Activated CD8-positive, alpha-beta memory T cell treated with anti-CD3 and anti-CD28 coated beads for 48 hours (primary cell): ENCODE measurements at places on chromosomes 7 and 10.

- DNase-seq = no peak
These were observed 22.7 kb downstream of the NYAP1 start for GRCh38 chr7:100506356-100506923.

DNA sequence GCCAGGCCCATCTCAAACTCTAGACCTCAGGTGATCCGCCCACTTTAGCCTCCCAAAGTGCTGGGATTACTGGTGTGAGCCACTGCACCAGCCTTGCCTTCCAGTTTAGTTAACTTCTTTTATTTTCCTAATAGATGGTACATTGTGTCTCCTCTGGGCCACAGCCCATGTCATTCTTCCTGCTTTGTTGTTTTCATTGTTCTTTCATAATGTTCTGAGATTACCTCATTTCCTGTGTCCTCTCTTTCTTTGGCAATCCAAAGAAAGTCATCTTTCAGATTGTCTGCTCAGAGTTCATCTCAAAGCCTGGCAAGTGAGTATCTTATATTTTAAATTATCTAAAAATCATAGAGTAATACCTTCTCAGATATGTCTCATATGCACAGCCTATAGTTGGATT lies at the start of gene OLAH:
TSS of gene OLAH (plus strand) at position 270 of the 400 bp plus-strand sequence. CDS start 3,346 bp downstream, outside the sequence.
- DNase-seq = no peak

GRCh38 chr10:48677625-48678024 lies 7.0 kb upstream of the WDFY4 start:
- no peak for DNase-seq

- DNase-seq = no peak
These were observed 21.6 kb downstream of the ENO4 start for GRCh38 chr10:116870949-116871348.

DNA sequence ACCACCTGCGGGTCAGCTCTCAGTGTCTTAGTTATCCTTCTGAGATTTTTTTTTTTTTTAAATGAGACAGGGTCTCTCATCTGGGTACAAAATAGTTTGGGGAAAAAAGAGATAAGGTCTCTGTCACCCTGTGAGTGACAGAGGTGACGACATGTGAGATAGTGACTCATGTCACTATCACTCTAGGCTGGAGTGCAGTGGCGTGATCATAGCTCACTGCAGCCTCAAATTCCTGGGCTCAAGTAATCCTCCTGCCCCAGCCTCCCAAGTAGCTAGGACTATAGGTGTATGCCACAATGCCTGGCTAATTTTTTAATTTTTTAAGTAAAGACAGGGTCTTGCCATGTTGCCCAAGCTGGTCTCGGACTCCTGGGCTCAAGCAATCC lies 10.4 kb downstream of the BLVRA start:
- DNase-seq = no peak

DNA sequence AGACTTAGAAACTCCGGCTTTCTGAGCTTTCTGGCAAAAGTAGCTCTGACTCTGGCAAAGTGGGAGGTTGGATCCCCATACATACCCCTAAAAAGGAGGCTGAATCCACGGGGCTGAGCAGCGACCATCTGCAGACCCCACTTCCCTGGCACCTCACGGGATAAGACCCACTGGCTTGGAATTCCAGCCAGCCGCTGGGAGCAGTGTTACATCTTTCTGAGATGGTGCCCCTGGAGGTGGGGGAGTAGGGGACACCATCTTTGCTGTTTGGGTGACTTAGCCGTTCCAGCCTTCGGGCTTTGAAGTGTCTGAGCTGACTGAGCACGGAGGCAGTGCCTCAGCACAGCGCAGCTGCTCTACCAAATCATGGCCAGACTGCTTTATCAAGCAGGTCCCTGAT lies 45.0 kb upstream of the GRM3 start:
- DNase-seq = no peak

GRCh38 chr7:20235288-20235687 lies 18.1 kb upstream of the MACC1 start:
- no peak for DNase-seq

DNA sequence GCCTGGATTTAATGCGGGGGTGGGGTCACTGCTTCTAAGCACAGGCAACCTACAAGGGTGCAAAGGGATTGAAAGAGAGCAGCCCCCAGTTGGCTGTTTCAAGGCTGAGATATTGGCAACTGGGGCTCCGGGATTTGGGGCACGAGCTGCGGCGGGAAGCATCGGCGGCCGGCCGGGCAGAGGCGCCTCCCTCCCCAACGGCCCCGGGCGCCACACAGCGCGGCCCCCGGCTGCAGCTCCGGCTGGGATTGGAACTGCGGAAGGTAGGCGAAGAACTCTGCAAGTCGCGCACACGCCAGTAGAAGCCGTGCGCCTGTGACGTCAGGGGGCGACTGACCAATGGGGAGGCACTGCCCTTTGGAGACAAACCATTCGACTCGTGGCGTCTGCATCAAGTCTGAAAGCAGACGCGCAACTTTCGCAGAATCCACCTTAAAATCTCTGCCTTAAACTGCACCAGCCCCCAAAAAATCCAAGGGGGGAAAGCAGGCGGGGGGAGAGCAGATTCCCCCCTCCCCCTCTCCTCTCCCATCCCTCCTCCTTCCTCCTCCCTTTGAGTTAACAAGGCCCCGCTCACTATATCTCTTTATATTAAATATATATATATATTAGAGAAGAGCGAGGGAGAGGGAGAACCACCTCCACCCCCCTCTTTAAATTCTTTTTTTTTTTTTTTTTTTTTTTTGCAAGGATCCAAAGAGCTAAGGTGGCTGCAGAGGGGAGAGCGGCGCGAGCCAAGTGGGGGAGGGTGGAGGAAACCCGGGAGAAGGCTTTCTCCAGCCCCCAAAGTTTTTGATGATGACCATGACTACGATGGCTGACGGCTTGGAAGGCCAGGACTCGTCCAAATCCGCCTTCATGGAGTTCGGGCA lies at the start of gene DLX6:
TSS of gene DLX6 (plus strand) at position 371 of the 872 bp plus-strand sequence. CDS start at position 796, 425 bp downstream.
- DNase-seq = no peak

GRCh38 chr10:116418389-116418788 lies 9.3 kb upstream of the PNLIPRP3 start:
- DNase-seq = no peak

DNA sequence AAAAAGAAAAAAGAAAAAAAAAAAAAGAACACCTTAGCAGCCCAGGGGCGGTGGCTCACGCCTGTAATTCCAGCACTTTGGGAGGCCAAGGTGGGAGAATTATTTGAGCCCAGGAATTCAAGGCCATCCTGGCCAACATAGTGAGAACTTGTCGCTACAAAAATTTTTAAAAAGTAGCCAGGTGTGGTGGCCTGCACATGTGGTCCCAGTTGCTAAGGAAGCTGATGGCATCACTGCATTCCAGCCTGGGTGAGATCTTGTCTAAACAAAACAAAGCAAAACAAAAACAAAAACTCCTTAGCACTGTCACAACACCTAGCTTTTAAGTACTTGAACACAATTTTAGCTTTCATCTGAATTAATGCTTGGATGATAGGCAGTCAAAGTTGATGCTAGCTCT lies 86.3 kb upstream of the MKLN1 start:
- DNase-seq = no peak

GRCh38 chr7:28647076-28647421 lies 234.7 kb downstream of the CREB5 start:
- DNase-seq = no peak

GRCh38 chr7:151687523-151688235 lies 168.0 kb upstream of the RHEB start:
- no peak for DNase-seq

DNA sequence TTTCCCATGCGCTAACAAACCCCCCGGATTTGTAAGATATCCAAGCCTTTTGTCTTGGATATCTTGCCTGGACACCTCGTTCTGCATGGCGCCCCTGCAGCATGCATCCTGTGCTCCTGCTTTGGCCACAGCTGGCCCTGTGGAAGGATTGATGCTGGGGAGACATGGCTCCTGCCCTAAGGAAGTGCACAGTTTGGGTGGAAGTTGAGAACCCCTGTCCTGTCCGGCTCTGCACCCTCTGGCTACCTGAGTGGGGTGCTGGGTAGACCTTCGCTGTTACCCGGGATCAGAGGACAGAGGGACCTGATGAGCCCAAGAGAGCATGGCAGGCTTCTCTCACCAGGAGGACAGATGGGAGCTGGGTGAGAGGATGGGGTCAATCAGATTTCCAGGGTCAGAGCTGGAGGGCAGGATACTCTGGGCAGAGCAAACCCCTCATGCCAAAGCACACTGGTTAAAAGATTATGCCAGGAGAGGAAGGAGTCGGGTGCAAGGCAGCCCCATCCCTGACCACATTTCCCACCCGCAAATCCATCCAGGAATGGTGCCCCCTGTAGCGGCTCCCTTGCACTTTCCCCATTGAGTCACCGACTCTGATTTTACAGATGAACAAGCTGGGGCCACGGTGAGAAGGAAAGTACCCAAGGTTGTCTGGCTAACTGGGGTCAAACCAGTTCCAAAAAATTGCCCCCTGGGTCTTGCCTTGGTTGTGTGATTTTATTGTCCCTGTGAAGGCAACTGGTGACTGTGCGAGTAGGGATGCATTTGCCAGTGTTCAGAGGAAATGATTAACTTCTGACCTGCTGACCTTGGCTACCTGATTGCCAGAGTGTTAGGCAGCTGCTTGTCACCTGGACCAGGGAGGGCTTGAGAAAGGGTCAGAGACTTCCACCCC lies 290.1 kb upstream of the ZMIZ1 start:
- no peak for DNase-seq

DNA sequence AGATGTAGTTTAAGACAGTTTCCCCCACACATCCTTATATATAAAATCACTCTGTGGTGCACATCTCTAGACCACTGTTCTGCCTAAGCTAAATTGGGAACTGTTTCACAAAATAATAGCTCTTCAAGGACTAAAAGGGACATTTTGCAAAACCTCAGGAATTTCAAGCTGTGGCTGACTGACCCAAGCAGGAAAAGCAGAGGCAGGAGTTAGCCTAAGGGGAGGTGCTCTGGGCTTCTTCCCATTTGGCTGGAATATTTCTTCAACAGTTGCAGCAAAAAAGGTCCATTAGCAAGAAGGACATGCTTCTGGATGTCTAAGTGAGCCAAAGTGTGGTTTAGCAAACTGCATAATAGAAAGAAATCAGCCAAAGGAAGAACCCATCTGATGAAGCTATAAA lies 551.2 kb upstream of the ANKRD30A start:
- DNase-seq = no peak

DNA sequence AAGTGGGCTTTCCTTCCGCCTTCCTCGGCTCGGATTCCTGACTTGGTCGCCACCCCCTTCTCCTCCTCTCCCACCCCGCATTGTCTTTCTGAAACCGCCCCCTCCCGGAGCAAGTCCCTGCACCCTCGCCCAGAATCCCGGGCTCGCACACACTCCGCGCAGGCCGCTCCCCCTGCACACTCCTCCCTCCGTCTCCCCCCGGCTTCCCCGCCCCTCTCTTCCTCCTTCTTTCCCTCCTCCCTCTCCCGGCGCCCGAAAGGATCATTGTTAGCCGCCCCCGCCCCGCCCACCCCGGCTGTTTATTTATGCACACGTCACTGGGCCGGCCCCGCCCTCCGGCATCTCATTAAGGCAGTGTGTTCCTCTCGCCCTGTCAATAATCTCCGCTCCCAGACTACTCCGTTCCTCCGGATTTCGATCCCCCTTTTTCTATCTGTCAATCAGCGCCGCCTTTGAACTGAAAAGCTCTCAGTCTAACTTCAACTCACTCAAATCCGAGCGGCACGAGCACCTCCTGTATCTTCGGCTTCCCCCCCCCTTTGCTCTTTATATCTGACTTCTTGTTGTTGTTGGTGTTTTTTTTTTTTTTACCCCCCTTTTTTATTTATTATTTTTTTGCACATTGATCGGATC lies at the start of gene TCF7L2:
TSS of gene TCF7L2 (plus strand) at position 373 of the 633 bp plus-strand sequence. CDS start 510 bp downstream, outside the sequence.
- no peak for DNase-seq

DNA sequence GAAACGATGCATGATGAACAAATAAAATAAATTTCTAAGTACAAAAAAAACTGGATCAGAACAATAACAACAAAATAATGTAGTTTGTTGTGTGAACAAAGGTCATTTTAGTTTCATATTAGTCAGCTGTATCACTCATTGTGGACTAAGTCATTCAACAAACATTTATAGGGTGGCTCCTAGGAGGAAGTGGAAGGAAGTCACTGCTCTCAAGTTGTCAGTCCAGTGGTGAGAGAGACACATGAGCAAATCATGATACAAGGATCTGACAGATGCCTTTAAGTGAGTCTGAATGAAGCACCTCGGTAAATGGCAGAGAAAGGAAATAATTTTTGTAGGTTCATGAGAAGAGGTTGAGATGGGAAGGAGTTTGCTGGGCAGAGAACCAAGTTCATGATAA lies 56.8 kb downstream of the EPDR1 start:
- DNase-seq = no peak

GRCh38 chr10:98028168-98028770 lies 2.2 kb downstream of the CRTAC1 start:
- peak; percentile 16 for DNase-seq

- no peak for DNase-seq
These were observed 134.6 kb upstream of the ITGB1 start for GRCh38 chr10:33092596-33092995.

DNA sequence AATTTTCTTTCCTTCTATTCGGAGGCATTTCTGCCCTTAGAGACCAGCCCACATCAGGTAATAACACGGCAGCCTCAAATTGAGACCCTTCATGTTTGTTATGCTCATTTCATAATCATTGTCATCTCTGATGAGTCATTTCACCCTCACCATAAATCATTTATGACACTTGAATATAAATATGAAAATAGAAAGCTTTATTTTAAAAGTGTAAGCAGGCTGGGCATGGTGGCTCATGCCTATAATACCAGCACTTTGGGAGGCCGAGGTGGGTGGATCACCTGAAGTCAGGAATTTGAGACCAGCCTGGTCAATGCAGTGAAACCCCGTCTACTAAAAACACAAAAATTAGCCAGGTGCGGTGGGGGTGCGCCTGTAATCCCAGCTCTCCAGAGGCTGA lies 57.4 kb upstream of the EGFR start:
- DNase-seq = no peak

GRCh38 chr7:101496017-101496416 lies 133.1 kb downstream of the MYL10 start:
- no peak for DNase-seq

- DNase-seq = no peak
These were observed 741 bp downstream of the GPR85 start for GRCh38 chr7:113085781-113086390.

- DNase-seq = no peak
These were observed 1275.9 kb downstream of the TYW1 start for GRCh38 chr7:68272507-68272906.

DNA sequence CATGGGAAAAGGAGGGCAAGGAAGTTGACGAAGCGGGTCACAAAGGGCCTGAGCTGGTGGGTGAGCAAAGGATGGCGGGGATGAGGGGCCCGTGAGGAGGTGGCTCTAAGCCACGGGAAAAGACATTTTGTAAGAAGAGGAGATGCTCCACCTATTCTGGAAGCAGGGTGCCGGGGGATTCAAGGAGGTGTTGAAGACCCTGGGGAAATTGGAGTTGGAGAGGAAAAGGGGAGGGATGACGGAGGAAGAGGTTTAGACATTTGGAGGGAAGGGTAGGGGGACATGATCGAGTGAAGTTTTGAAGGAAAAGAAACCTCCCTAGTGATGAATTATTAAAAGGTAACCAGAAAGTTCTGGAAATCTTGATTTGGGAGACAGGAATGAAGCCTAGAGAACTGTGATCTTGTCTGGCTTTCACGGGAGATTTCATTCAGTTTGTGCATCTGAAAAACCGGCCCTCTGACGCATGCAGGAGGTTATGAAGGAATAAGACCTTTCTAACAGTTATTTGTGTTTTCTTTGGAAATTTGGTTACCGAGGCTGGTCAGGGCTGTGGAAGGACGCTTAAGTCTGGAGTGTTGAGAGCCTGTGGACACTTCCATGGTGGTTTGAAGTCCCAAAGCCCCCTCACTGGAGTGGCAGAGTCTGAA lies 1.4 kb downstream of the SMO start:
- no peak for DNase-seq

GRCh38 chr7:7805511-7806153 lies 87.2 kb upstream of the RPA3 start:
- no peak for DNase-seq

GRCh38 chr10:47438857-47439474 lies 44.9 kb downstream of the ANXA8 start:
- no peak for DNase-seq

GRCh38 chr10:58511765-58512490 lies 744 bp upstream of the BICC1 start:
- no peak for DNase-seq
